ENCODE measurements at places on chromosomes 6 and 20. TPM values are rescaled to one million over a fixed set of nuclear protein-coding genes. Genes with fewer than 3 reads are reported as not detected.

Gene USP49
- 1.0 TPM for total RNA-seq

Gene EDN3
- not detected for total RNA-seq

Gene GSTA2
- total RNA-seq: not detected

Gene HMGCLL1
- total RNA-seq: not detected

Gene MYLK4
- total RNA-seq: 0.26 TPM

Gene SLC26A8
- total RNA-seq: not detected

Gene CPNE5
- not detected for total RNA-seq

Gene SOBP
- total RNA-seq: 0.31 TPM

Gene HDGFL1
- total RNA-seq: not detected

Gene MOG
- not detected for total RNA-seq

Gene PKHD1
- not detected for total RNA-seq

Gene CLVS2
- not detected for total RNA-seq

Gene OSTM1
- total RNA-seq: 123 TPM

Data from SJSA1 (cell line).